Upper lobe of right lung (tissue), 1 donor: ENCODE measurements at places on chromosomes 11 and 22.
A peak's percentile ranks its signal among the peaks of the same experiment; 100 is the strongest.

GRCh38 chr11:122304306-122304705 is 188.3 kb upstream of the BLID start:
- H3K36me3 ChIP-seq: no peaks in the 10 kb centered on the region
- no peak for DNase-seq
- H3K4me1 ChIP-seq: peaks cover 5% of the 10 kb centered on the region
- no peaks in the 10 kb centered on the region for H3K27me3 ChIP-seq
- no peak overlapping the region for H3K27ac ChIP-seq
- H3K4me3 ChIP-seq: no peak overlapping the region

DNA sequence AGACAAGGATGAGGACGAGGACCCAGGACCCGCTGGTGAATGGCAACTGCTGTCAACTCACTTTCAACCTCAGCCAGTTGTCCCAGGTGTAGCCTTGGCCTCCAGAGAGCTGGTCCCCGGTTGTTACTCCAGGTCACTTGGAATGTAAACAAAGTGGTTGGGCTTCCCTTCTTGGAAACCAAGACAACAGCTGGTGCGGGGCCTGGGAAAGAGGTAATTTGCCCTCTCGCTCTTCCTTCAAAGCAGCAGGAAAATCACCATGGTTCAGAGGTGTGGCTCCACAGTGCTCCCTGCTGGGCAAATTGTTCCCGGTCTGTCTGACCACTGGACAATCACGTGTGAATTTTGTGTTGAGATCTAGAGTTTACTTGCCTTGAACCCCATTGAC is 15.0 kb downstream of the SLC1A2 start:
- H3K4me1 ChIP-seq: no peaks in the 10 kb centered on the region
- peak; percentile 75 for DNase-seq
- H3K4me3 ChIP-seq: no peak overlapping the region

- H3K4me3 ChIP-seq: no peak overlapping the region
- H3K4me1 ChIP-seq: peaks cover 22% of the 10 kb centered on the region
- H3K27me3 ChIP-seq: no peaks in the 10 kb centered on the region
- H3K36me3 ChIP-seq: no peaks in the 10 kb centered on the region
- DNase-seq: no peak
Observed at GRCh38 chr11:111633248-111633647, 31.0 kb downstream of the SIK2 start.

DNA sequence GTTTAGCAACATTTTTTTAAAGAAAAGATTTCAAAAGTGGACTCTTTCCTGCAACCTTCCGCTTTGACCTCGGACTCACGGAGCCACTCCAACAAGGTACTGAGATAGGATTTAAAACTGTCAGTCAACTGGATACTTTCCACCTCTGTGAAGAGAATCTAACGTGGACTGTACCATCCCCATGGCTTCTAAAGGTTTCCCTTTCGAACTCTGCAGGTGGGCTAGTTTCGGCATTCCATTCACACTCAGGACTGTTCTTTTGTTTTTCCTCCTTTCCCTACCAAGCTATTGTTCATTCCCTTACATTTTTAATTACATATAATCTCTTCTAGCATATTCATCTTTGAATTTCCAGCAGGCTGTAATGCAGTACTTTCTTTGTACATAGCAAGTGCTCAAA is 88.5 kb upstream of the AKIP1 start:
- peaks cover 8% of the 10 kb centered on the region for H3K4me1 ChIP-seq
- H3K27me3 ChIP-seq: no peaks in the 10 kb centered on the region
- no peak overlapping the region for H3K4me3 ChIP-seq
- no peak for DNase-seq
- no peak overlapping the region for H3K27ac ChIP-seq
- H3K36me3 ChIP-seq: no peaks in the 10 kb centered on the region

GRCh38 chr11:130247319-130247718 is 67.4 kb downstream of the ZBTB44 start:
- H3K4me1 ChIP-seq: peaks cover 8% of the 10 kb centered on the region
- no peaks in the 10 kb centered on the region for H3K36me3 ChIP-seq
- H3K27me3 ChIP-seq: no peaks in the 10 kb centered on the region
- no peak for DNase-seq
- H3K27ac ChIP-seq: no peak overlapping the region

GRCh38 chr11:27558401-27558800 is 51.8 kb upstream of the LIN7C start:
- no peaks in the 10 kb centered on the region for H3K4me1 ChIP-seq
- no peaks in the 10 kb centered on the region for H3K27me3 ChIP-seq

DNA sequence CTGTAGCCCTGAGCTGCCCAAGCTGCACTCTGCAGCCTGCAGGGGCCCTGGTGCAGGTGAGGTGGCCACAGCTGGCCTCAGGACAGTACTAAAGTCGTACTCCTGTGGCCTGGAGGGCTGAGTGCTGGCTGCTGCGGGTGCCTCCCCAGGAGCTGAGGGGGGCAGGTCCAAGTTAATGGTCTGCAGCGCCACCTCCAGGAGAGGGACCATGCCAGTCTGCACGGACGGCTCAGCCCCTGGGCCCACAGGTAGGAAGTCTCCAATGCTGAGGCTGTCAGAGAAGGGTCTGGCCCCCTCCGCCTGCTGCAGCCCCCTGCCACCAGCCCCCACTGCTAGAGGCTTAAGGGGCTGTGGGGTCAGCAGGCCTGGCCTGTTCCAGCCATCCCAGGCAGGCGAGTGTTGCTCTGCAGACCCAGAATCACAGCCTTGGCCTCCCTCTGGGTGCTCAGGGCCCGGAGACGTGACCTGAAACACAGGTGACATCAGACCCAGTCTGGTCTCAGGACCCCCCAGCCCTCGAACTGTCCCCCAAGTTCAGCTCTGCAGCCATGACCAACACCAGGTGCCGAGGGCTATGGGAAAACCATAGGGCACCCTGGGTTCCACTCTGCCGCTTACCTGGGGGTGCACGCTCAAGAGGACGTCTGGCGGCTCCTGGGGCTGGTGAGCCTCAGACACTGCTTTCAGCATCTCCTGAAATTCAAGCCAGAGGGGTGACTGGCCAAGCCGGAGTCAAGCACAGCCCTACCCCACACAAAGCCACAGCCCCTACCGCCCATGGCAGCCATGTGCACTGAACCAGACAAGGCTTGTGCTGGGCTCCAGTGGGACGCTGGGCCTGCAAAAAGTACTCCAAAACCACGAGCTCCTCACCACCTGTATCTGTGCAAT is 20.8 kb downstream of the SELENOO start:
- no peak overlapping the region for H3K27ac ChIP-seq
- no peaks in the 10 kb centered on the region for H3K4me1 ChIP-seq
- H3K4me3 ChIP-seq: no peak overlapping the region
- peaks cover 82% of the 10 kb centered on the region for H3K36me3 ChIP-seq
- DNase-seq: no peak

- H3K4me3 ChIP-seq: peak overlapping the region; percentile 21
- H3K27me3 ChIP-seq: peaks cover 82% of the 10 kb centered on the region
- peaks cover 22% of the 10 kb centered on the region for H3K4me1 ChIP-seq
- H3K36me3 ChIP-seq: no peaks in the 10 kb centered on the region
Observed at GRCh38 chr11:124865902-124866851, 945 bp downstream of the ROBO3 start.

GRCh38 chr11:24511511-24511910 is 14.7 kb downstream of the LUZP2 start:
- DNase-seq: no peak
- H3K4me3 ChIP-seq: no peak overlapping the region
- no peaks in the 10 kb centered on the region for H3K27me3 ChIP-seq
- no peak overlapping the region for H3K27ac ChIP-seq
- H3K4me1 ChIP-seq: no peaks in the 10 kb centered on the region

DNA sequence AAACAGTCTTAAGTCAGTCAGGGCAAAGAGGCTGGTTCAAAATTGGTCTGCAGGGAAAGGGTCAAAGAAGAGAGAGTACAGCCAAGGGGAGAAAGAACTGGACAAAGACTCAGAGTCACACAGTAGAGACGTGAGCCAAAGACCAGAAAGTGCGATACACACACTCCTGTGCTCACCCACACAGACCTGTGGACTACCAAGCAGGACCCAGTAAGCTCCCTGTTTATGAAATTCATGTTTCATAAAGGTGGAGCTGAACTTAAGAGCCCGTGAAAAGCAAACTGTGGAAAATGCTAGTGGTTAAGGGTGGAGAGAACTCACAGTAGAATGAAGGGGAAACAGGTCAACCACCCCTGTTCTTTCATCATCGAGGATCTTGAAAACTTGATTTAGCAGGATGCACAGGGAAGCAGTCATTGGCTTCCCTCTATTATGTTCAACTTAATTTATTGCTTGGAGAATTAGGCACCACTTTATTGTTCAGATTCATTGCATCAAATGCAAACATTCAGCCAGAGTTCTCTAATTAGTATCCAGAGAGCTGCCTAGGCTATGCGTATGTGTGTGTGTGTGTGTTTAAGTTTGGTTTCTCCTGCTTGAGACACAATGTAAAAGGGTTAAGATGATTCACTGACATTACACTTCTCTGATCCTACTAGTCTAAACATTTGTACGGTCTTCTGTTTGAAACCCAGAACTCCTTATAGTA is 160.9 kb upstream of the MTMR2 start:
- H3K36me3 ChIP-seq: no peaks in the 10 kb centered on the region
- H3K27me3 ChIP-seq: no peaks in the 10 kb centered on the region
- no peak overlapping the region for H3K4me3 ChIP-seq
- no peak overlapping the region for H3K27ac ChIP-seq

GRCh38 chr11:76209375-76209972 is 3.2 kb upstream of the WNT11 start:
- H3K4me1 ChIP-seq: peaks cover 27% of the 10 kb centered on the region
- H3K36me3 ChIP-seq: no peaks in the 10 kb centered on the region
- H3K27me3 ChIP-seq: peaks cover 30% of the 10 kb centered on the region
- peak; percentile 74 for DNase-seq

DNA sequence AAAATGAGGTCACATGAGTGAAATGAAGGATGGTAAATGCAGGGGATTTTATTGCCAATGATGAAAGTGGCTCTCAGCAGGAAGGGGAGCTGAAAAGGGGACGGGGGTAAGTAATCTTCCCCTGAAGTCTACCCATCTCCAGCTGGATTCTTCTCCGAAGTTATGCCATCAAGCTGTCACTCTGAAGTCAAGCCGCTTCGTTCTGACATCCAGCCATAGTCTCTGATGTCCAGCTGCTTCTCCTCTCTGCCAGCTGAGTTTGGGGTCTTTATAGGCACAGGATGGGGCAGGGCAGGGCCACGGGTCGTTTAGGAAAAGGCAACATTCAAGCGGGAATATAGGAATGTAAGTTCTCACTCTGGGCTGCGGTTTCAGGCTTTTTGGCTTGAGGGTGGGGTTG is 181.9 kb upstream of the ANO3 start:
- no peaks in the 10 kb centered on the region for H3K36me3 ChIP-seq
- no peak for DNase-seq
- H3K4me3 ChIP-seq: no peak overlapping the region
- H3K4me1 ChIP-seq: no peaks in the 10 kb centered on the region
- no peak overlapping the region for H3K27ac ChIP-seq
- H3K27me3 ChIP-seq: no peaks in the 10 kb centered on the region
